ENCODE measurements at places on chromosomes 4 and X.

- no peak for DNase-seq
Measured at GRCh38 chr4:6748286-6748685, 32.3 kb downstream of the BLOC1S4 start.

DNA sequence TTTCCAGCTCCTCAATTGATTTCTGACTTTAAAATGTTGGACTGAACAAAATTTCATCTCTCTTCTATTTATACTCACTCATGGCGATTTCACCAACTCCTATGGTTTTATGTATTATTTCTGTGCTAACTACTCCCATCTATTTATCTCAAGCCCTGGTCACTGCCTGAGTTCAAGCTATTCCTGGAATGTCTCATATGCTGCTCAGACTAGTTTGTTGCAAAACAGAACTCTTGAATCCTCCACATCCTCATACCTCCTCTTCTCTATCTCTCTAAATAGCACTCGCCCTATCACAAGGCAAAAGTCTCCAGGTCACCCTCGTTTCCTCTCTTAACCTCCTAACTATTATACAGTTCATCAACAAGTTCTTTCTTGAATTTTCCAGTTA is 19.0 kb upstream of the DDX60 start:
- no peak for DNase-seq

- no peak for DNase-seq
Measured at GRCh38 chr4:72886602-72887001, 182.9 kb downstream of the COX18 start.

GRCh38 chr4:2663275-2663674 is 92.9 kb downstream of the TNIP2 start:
- no peak for DNase-seq

GRCh38 chrX:6832619-6833018 is 297.7 kb upstream of the VCX3A start:
- no peak for DNase-seq

DNA sequence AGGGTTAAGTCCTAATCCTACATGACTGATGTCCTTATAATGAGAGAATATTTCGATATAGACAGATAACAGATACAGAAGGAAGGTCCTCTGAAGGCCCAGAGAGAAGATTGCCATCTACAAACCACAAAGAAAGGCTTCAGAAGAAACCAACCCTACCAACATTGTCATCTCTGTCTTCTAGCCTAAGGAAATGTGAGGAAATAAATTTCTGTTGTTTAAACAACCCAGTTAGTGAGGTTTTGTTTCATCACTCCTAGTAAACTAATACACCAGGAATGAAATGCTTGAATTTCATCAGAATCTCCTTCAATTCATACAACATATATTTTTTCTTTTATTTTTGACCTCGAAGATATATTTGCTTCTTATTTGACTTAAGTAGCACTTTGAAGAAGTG is 1527.8 kb downstream of the STIM2 start:
- DNase-seq: no peak

DNA sequence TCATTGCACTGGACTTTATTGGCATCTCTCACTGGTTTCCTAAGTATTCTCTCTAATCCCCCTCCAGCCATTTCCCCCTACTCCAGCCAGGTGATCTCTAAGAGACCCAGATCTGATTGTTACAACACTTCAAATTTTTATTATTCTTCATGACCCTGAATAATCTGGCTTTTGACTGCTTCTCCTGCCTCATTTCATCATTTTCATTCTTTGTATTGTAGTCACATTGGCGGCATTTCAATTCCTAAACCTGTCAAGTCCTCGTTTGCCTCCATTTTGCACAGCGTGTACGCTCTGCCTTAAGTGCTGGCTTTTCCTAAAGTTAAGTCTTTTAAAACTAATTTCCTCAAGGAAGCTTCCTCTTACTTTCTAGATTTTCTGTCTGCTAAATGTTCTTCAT is 31.6 kb downstream of the UBE2K start:
- DNase-seq: no peak

- no peak for DNase-seq
Measured at GRCh38 chr4:142130666-142131065, 494.3 kb downstream of the IL15 start.

- no peak for DNase-seq
Measured at GRCh38 chr4:35966566-35966965, 277.7 kb downstream of the ARAP2 start.

GRCh38 chr4:103786014-103786413 is 66.2 kb upstream of the TACR3 start:
- no peak for DNase-seq

DNA sequence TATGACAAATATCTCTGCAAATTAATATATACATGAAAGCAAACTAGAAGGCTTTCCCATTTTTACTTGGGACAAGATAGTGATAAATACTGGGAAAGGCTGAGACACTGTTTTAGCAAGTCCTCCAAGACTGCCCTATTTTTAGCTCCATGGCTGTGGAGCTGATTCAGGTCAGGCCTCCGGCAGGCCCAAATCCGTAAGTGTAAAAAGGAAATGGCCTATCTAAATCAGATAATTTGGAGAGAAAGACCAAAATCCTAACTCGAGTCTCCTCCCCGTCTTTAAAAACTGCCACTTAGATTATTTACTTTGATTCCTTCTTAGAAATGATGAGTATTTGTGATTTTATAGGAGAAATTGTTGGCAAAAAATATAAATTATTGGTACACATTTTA is 2.9 kb downstream of the OTUD4 start:
- no peak for DNase-seq

- no peak for DNase-seq
Measured at GRCh38 chr4:7650606-7651385, 216.1 kb upstream of the PSAPL1 start.

DNA sequence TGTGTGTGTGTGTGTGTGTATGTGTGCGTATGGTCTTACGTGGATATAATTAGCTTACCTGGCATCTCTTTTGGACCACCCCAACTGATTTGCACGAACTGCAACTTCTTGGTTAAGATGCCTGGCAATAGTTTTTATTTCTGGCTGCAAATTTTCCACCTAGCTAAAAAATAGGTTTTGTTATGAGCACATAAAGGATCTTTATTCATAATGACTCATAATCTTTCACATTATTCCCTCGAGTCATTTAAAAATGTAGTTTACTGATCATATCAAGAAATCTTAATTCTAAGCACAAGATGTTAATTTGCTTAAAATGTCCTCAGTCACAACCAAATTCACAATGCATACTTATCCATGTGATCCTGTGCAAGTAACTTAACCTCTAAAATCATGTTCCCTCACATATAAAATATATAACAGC is 1.5 kb downstream of the COX18 start:
- no peak for DNase-seq

- no peak for DNase-seq
Measured at GRCh38 chr4:112736718-112737135, 99.8 kb downstream of the LARP7 start.

DNA sequence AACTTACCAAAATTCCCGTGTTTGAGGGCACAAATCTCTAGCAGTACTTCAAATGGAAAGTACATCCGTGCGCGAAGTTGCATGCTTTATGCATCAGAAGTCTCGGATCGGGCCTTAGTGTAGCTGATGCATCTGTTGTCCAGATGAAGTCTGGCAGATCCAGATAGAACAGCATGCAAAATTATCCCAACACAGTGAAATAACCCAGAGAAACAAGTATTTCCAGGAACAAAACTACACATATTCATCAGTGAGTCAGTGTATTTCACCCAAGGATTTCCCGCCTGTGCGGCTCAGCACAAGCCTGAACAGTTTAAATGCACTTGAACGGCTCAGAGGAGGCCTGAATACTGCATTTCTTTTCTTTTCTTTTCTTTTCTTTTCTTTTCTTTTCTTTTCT is 27.4 kb upstream of the CLDN24 start:
- no peak for DNase-seq

GRCh38 chr4:10413177-10413576 is 44.0 kb downstream of the ZNF518B start:
- no peak for DNase-seq

- DNase-seq: no peak
Measured at GRCh38 chr4:69731241-69731640, 29.2 kb downstream of the SULT1B1 start.

- DNase-seq: no peak
Measured at GRCh38 chrX:9519546-9520216, 54.8 kb downstream of the TBL1X start.

- no peak for DNase-seq
Measured at GRCh38 chr4:33386764-33387163, 2666.6 kb downstream of the PCDH7 start.

DNA sequence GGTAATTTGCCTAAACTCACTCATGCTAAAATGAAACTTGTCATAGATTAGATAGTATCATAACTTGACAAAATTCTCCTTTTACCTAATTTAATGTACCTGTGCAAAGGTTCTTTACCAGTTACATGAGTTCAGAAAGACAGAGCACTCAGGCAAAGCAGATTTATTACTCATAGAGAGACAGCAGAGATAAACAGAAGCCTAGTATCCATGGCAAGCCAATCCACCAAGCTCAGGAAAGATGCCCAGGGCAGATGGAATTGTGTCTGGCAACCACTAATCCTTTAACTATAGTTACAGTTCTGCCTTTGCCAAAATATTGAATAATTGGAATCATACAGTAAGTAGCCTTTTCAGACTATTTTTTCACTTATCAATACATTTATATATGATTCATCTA is 826.2 kb downstream of the TECRL start:
- no peak for DNase-seq

DNA sequence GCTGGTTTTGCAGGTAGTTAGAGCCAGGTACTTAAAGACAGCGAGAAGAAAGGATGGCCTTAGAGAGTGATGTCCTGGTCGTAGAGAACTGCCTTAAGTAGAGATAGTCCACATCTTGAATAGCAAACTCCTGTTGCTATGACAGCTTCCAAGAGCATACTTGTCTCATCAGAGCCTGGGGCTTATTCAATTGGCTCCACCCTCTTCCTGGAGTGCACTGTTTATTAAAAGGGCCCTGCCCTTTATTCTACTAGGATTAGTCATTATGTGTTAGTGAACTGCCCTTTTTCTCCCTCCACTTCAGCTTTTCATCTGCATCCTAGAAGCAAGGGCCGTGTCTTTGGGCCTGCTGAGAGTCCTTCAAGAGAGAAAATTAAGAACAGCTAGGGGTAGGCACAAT is 94.5 kb upstream of the EOLA2 start:
- no peak for DNase-seq

DNA sequence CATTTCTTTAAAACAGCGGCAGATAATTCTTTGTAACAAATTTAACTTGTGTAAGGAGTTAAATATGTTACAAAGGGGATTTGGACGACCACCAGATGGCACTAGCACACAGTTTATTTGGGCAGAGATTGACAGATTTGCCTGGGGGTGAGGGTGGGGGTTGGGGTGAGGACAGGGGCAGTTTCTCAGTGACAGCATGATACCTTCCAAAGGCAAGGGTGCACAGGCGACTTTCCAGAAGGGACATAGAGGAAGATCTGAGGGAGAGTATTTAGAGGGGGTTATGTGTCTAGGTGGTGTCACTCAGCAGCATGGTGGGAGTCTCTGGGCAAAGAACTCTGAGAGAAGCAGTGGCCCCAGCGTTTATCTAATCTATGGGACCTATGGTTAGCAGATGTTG is 9.6 kb upstream of the TMA16 start:
- no peak for DNase-seq

GRCh38 chr4:182449930-182450439 is 206.8 kb downstream of the TENM3 start:
- no peak for DNase-seq

GRCh38 chrX:38560776-38561125 is 591 bp upstream of the TSPAN7 start:
- DNase-seq: no peak

GRCh38 chrX:40303256-40304077 is 205.7 kb upstream of the BCOR start:
- DNase-seq: no peak

DNA sequence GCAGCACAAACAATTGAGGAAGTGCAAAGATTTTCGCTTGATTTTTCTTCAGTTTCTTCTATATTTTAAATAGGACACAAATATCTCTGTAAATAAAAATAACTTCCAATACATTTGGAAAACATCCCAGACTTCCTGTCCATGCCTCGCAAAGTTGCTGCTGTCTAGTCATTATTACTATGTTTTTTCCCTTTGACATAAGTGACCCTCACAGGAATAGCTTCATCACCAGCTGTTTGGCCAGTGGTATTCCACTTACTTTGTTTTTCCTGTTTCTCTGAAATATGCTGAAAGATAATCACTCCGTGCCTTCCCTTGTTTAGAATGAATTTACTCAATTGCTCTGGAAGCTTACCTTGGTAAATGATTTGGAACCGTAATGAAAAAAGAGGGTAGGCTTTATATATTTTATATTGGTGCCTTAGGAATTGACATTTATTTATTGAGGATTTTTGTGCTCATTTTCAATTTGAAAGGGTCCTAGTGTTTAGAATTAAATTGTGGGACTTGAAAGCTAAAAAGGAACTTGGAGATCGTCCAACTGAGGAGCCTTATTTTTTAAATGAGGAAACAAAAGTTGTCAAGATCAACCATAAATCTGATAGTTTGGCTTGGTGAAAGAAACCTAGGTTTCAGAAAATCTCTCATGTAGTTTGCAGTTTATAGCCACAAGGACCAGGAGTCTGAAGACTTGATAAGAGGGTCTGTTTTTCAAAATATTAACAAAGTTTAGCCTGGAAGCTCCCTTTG is 65.6 kb downstream of the CDKL5 start:
- DNase-seq: no peak

DNA sequence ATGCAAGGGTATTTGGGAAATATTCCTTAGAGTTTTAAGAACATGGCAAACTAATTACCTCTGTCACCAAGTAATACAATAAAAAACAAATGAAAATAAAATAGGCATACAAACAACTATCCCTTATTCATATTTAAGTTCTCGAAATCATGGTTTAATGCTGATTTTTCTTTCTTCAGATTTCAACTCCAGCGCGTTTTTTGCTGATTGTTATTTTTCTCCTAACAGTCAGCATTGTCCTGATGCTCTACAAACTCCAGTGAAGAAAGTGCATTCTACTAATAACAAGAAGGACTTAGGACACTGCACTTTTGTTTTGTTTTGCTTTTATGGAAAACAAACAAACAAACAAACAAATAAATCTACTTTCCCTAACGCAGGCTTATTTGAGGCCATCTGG is 282.4 kb downstream of the FSTL5 start:
- DNase-seq: no peak

DNA sequence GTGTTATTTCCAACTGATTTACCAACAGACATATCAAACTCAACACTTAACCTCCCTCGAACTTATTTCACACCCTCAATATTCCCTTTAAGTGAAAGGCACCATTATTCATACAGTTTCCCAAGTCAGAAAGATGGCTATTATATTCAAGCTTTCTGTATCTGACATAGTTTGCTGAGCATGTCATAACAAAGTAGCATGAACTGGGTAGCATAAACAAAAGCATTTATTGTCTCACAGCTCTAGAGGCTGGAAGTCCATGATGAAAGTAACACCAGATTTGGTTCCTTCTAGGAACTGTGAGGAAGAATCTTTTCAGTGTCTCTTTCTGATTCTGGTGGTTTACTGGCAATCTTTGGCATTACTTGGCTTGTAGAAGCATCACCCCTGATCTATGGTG is 1388.6 kb downstream of the TECRL start:
- DNase-seq: no peak

DNA sequence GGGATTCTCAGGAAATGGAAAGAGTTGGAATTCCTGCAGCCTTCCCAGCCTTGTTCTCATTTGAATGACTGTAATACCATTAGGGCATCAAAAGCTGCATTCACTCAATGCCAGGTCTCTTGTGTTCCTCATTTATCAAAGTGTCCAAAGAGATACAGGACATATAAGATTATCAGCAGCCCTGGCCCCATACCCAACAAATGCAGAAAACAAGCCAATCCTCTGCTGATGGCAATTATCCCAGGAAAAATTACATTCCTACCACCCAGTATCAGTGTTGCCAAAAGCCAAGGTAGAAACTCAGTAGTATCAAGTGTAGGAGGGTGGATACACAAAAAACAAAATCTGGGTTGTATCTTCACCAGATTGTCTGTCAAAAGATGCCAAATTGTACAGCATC is 18.5 kb upstream of the ASB5 start:
- no peak for DNase-seq
